Tibial nerve (tissue), 4 donors: ENCODE measurements at places on chromosomes 5 and 9. TPM values are rescaled to one million over a fixed set of nuclear protein-coding genes. Genes with fewer than 3 reads are reported as not detected.
A peak's percentile ranks its signal among the peaks of the same experiment; 100 is the strongest.

GRCh38 chr5:72224946-72225463 lies 95.0 kb downstream of the MRPS27 start:
- DNase-seq = no peak
- peaks cover 80% of the 10 kb centered on the region for H3K36me3 ChIP-seq
- no peak overlapping the region for H3K27ac ChIP-seq
- no peaks in the 10 kb centered on the region for H3K4me1 ChIP-seq
- H3K27me3 ChIP-seq = no peaks in the 10 kb centered on the region

DNA sequence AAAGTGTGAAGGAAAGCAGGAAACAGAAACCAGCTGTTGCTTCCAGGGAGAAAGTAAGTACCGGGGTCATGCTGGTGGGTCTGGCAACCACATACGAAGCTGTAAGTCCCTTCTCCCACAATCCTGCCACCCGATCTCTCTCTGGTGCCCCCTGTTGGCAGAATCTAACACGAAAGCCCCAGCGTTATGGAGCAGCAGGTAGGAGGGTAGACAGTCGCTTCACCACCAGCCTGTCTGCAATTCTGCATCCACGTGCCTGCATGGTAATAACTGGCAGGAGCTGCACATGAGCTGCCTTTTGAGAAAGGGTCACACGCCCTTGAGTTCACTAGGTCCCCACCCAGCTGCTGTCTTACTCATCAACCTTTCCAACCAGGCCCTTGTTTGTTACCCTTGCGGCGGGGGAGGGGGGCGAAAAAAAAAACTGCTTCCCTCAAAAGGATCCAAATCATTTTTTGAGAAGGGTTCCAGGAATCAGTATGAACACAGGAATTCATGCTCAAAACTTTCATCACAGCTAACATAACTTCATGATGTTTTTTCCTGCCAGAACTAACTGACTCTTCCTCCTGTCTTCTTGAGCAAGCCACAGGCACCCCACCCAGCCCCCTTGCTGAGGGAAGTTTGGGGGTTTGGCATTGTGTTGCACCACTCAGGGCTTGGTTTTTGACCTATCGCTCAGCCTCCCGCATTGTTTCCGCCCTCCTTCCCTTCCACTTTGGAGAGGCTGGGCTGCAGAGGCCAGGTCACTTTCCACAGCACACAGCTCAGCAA lies 19.6 kb upstream of the TMEM252 start:
- no peak overlapping the region for H3K4me3 ChIP-seq
- H3K4me1 ChIP-seq = no peaks in the 10 kb centered on the region
- DNase-seq = peak; percentile 50
- H3K36me3 ChIP-seq = no peaks in the 10 kb centered on the region

The IL33 gene
- total RNA-seq = 22.5 TPM

DNA sequence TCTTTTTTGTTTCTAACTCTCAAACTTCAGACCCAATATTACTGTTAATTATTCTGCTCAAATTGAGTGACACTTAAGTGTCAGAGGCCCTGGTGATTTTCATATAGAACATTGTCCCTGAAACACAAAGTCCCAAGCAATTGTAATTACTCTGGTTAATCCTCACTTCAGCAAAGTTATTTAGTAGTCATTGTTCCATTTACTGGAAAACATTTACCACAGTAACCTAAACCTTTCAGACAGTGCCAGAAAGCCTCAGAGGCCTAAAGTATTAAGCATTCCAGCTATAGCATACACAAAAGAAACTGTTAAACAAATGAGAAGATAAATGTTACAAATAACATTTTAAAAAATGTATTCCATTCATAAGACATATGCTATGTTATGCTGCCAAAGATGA lies 237.2 kb upstream of the CDH6 start:
- H3K27ac ChIP-seq = no peak overlapping the region
- H3K4me1 ChIP-seq = no peaks in the 10 kb centered on the region
- H3K4me3 ChIP-seq = no peak overlapping the region
- H3K36me3 ChIP-seq = no peaks in the 10 kb centered on the region
- no peaks in the 10 kb centered on the region for H3K27me3 ChIP-seq
- DNase-seq = no peak

DNA sequence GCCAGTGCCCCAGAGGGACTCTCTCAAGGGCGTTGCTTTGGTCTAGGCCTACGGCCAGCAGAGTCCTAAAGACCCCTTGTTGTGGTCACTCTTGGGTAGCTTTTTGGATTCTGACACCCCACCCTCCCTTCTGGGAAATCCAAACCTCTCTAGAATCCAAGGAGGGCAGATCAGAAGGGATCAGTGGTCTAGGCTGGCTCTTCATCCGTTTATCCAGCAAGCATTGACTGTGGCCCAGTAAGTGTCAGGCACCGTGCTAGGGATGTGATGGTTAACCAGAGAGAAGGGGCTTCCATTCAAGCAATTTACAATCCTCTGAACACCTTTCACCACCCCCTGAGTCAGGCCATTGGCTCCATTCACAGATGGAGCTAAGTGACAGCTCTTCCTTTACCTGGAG lies 181.1 kb downstream of the PTTG1 start:
- no peak overlapping the region for H3K27ac ChIP-seq
- DNase-seq = no peak
- H3K27me3 ChIP-seq = no peaks in the 10 kb centered on the region
- H3K36me3 ChIP-seq = no peaks in the 10 kb centered on the region
- no peaks in the 10 kb centered on the region for H3K4me1 ChIP-seq
- no peak overlapping the region for H3K4me3 ChIP-seq

GRCh38 chr5:139185589-139185988 lies 12.6 kb downstream of the SIL1 start:
- peak overlapping the region; percentile 14 for H3K27ac ChIP-seq
- no peak overlapping the region for H3K4me3 ChIP-seq
- no peaks in the 10 kb centered on the region for H3K4me1 ChIP-seq
- DNase-seq = no peak
- H3K27me3 ChIP-seq = no peaks in the 10 kb centered on the region
- no peaks in the 10 kb centered on the region for H3K36me3 ChIP-seq

The SEMA4D gene
- 13.4 TPM for total RNA-seq

DNA sequence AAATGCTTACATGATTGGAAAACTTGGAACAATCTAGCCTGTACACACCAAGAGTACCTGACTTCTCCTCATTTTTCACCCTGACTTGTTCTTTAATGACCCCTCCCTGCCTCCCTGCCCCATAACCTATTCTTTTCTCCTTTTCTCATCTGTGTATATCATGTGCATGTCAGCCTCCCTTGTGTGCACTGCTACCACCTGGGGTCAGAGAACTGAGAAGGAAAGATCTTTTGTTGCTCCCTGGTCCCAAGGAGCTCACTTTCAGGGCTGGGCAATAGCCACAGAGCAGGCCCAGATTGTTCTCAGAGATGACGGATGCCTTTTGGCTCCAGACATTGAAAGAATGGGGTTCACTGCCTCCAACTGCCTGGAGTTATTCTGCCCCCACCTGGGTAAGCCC lies 5.1 kb downstream of the MAP1B start:
- H3K4me3 ChIP-seq = no peak overlapping the region
- H3K4me1 ChIP-seq = no peaks in the 10 kb centered on the region
- H3K36me3 ChIP-seq = no peaks in the 10 kb centered on the region
- no peak for DNase-seq
- no peak overlapping the region for H3K27ac ChIP-seq
- no peaks in the 10 kb centered on the region for H3K27me3 ChIP-seq

DNA sequence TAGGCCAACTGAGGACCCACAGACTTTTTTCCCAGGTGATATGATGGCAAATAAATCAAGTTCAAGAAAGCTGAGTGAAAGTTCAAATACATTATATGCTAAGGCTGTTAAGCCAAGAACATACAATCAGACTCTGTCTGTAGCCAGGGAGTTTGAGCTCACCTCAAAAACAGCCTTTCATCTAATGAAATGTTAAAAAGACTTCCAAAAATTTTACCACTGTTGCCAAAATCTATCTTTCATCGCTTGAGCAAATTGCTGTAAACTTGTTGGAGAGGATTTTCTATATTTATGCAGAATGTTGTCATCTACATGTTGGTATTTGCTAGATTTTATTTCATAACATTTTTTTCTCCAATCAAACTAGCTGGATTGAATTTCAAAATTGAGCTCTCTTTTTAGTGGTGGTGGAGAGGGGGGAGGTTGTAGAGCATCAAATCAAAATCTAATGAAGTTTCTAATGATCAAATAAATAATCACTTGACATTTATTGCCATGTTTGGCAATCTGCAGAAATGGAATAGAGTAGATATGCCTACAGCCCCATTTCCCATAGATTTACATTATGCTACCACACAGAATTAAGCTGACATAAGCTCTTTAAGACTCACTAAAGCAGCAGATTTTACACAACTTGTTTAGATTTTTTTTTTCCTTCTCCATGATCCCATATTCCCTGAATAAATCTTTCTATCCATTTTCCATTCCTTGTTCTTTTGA lies 828.9 kb upstream of the ZNF608 start:
- no peaks in the 10 kb centered on the region for H3K27me3 ChIP-seq
- H3K27ac ChIP-seq = no peak overlapping the region
- H3K4me3 ChIP-seq = no peak overlapping the region
- H3K4me1 ChIP-seq = no peaks in the 10 kb centered on the region
- DNase-seq = no peak

The SHISAL2B gene
- not detected for total RNA-seq

The GAPT gene
- not detected for total RNA-seq

GRCh38 chr5:112138526-112138925 lies 280.6 kb downstream of the EPB41L4A start:
- H3K27ac ChIP-seq = no peak overlapping the region
- H3K27me3 ChIP-seq = no peaks in the 10 kb centered on the region

- no peaks in the 10 kb centered on the region for H3K27me3 ChIP-seq
- no peaks in the 10 kb centered on the region for H3K36me3 ChIP-seq
- no peaks in the 10 kb centered on the region for H3K4me1 ChIP-seq
Observed at GRCh38 chr5:76805821-76806505, 12.9 kb upstream of the F2RL1 start.

GRCh38 chr9:87054999-87055686 lies 107.8 kb upstream of the GAS1 start:
- H3K4me1 ChIP-seq = no peaks in the 10 kb centered on the region
- DNase-seq = no peak
- H3K27ac ChIP-seq = no peak overlapping the region
- H3K27me3 ChIP-seq = no peaks in the 10 kb centered on the region

GRCh38 chr5:160324886-160325285 lies 12.5 kb upstream of the CCNJL start:
- H3K4me1 ChIP-seq = no peaks in the 10 kb centered on the region
- H3K4me3 ChIP-seq = no peak overlapping the region
- H3K27me3 ChIP-seq = no peaks in the 10 kb centered on the region
- H3K36me3 ChIP-seq = no peaks in the 10 kb centered on the region

- H3K27me3 ChIP-seq = peaks cover 87% of the 10 kb centered on the region
- H3K4me3 ChIP-seq = no peak overlapping the region
- no peak for DNase-seq
- H3K27ac ChIP-seq = no peak overlapping the region
- no peaks in the 10 kb centered on the region for H3K4me1 ChIP-seq
- H3K36me3 ChIP-seq = no peaks in the 10 kb centered on the region
Observed at GRCh38 chr9:133612051-133612450, 2.9 kb upstream of the FAM163B start.

The HMMR gene
- 0.78 TPM for total RNA-seq

- no peak overlapping the region for H3K27ac ChIP-seq
- H3K4me1 ChIP-seq = peaks cover 73% of the 10 kb centered on the region
- H3K36me3 ChIP-seq = no peaks in the 10 kb centered on the region
- no peaks in the 10 kb centered on the region for H3K27me3 ChIP-seq
- H3K4me3 ChIP-seq = no peak overlapping the region
- no peak for DNase-seq
Observed at GRCh38 chr9:135989722-135990467, 28.7 kb upstream of the UBAC1 start.

The MAN1B1 gene
- 47.3 TPM for total RNA-seq
